ENCODE measurements at places on chromosomes 12 and 14.

DNA sequence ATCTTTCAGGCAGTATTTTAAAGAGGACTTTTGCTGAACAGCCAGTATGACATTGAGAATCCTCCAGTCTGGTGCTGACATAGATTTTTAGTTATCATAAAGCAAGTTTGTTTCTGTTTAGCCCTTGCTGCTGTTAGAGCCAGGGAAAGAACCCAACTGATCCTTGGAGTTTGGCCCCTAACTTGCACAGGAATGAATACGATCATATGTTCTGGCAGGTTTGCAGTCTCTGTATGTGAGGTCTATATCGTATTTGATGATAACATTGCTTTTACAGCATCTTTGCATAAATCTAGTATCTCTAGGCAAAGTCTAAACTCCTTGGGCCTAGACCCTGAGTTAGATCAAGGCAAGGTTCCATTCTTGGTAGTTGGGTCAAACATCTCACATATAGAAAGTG lies 4.3 kb upstream of the CCDC175 start:
- DNase-seq = no peak

GRCh38 chr12:123034865-123035264 lies 54.4 kb downstream of the ARL6IP4 start:
- DNase-seq = no peak

DNA sequence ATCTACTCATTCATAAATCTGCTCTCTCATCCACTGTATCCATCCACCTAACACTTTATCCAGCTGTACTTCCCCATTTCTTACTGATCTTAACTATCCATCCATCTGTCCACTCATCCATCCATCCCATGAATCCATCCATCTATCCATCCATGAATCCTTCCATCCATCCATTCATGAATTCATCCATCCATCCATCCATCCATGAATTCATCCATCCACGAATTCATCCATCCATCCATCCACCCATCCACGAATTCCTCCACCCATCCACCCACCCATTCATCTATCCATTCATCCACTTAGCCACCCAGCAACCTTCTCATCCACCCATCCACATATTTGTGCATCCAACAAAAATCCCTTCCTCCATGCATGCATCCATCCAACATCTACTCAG lies 128.6 kb upstream of the MYL2 start:
- no peak for DNase-seq

- no peak for DNase-seq
Measured at GRCh38 chr12:20426957-20427356, 58.6 kb downstream of the PDE3A start.

DNA sequence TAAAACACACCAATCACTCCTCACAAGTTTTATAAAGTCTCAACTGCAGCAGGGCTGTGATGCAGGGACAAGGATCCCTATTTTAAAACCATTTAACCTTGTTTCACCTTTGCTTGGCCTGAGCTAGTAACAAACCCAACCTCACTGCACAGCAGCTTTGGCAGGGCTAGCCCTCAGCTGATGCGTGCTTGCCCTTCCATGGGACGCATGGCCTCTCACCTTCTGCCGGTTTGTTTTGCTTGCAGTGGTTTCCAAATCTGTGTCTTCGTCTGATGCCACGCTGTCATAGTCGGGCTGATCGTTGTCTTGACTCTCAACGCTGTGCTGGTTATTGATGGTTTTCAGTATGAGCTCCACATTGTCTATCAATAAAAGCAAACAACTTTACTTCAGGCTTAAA lies 43.3 kb downstream of the GIT2 start:
- DNase-seq = no peak

DNA sequence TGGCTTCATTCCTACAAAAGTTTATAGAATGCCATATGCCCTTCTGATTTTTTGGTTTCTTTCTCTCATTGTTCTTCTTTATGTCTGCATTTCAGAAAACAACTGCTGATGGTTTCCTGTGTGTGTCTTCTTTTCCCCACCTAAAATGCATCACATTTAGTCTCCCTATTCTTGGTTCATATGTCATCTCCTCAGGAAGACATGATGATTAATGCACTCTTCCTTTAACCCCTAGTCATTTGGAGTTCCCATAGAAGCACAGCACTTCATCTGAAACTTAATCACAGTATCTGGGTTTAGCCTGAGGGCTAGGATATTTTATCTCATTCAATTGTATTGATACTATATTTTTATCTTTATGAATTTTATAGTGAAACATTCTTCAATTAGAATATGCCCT lies 21.5 kb downstream of the GNPNAT1 start:
- DNase-seq = no peak

DNA sequence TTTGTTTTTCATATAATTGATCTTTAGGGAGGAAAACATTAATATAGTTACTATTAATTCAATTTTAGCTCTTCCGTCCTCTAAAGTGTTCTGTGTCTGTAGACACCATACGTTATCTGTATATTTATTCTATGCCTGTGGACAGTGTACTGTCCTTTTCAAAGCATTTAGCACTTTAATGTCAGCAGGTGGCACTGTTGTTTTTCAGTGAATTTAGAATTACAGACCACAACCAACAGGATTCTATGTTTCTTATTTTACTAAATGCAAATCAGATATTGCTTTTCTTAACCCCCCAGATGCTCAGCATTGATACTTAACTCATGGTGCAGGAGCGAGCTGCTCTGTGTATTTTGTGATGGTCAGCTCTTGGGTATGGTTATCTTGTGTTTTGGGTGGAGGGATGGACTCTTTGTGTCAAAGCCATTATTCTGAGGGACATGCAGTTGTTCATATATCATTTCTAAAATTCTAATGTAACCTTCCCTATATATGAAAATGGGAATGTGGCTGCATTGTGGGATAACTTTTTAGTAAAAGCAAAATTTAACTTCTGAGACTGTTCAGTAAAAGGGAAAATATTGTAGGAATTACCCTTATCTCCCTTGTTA lies 65.2 kb downstream of the PAPOLA start:
- DNase-seq = no peak

GRCh38 chr14:53967606-53968005 lies 11.0 kb upstream of the BMP4 start:
- no peak for DNase-seq

GRCh38 chr14:63875311-63875710 lies 22.5 kb downstream of the SYNE2 start:
- DNase-seq = no peak

DNA sequence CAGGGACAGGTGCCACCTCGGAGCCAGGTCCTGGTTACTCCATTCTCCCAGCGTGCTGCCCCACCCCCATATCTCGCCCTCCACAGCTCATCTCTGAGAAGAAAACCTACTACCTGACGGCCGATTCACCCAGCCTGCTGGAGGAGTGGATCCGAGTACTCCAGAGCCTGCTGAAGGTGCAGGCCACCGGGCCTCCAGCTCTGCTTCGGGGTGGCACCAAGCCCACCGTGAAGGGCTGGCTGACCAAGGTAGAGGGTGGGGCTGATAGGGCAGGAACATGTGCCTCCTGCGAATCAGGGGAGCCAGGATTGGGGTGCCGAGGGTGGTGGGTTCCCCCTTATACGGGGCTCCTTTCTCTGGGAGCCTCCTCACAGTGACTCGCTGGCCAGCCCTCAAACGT lies 25.9 kb downstream of the PIGH start:
- no peak for DNase-seq

GRCh38 chr12:6570264-6570887 lies 2.3 kb upstream of the NOP2 start:
- no peak for DNase-seq

DNA sequence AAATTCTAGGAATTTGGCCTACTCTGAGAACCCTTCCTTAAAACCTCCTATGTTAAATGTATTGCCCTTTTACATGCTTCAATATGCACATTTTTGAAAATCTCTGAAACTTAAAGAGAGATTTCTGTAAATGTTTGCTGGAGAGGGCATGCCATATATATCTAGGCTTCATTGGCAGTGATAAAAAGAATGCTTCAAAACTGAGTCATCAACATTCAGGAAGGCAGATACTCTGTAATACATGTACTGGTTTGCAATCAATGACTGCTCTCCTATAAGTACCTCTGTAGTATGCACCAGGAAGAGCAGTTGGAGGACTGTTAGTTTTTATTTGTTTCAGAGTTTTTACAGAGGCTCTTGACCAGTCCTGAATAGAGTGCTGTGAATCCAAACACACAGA lies 739.9 kb downstream of the SLC16A7 start:
- no peak for DNase-seq

GRCh38 chr14:65791191-65791981 lies 378.9 kb downstream of the FUT8 start:
- no peak for DNase-seq

DNA sequence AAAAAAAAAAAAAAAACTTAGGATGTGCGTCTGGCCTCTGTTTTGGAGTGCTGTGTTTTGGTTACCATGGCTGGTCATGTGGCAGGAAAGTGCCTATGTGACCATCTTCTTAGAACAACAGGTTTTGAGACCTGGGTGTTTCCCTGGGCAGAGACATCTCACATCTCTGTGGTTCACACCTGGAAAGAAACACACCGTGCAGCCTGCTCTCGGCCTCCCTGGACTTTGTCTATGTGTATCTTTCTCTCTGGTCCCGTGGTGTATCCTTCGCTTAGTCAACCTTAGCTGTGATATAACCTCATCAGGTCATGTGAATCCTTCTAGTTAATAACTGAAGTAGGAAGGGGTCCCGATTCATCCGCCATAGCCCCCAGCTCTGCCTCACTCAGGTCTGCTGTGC lies 22.6 kb downstream of the ACADS start:
- DNase-seq = no peak

- no peak for DNase-seq
Measured at GRCh38 chr12:1994429-1995143, 9.7 kb downstream of the DCP1B start.

- DNase-seq = no peak
Measured at GRCh38 chr12:82326905-82327503, 31.2 kb downstream of the CCDC59 start.

DNA sequence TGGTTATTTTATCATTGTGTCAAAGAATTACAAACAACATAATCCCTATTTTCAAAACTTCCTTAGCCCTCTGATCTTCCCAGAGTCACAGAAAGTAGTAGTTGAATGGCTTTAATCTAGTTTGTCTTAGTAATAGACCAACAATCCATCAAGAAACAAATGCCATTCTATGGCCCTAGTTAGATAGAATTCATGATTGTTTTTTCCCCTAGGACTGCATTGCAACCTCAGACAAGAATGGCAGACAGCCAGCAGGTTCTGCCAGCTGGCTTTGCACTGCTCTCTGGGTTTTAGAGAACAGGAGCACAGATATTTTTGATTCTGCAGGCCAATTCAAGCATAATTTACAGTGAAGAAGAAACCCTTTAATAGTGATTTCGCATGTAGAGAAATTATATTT lies 33.8 kb downstream of the SYT1 start:
- DNase-seq = no peak

GRCh38 chr12:91854725-91855124 lies 290.9 kb downstream of the BTG1 start:
- DNase-seq = no peak

- DNase-seq = peak; percentile 52
Measured at GRCh38 chr14:100547633-100548294, 39.5 kb downstream of the BEGAIN start.

GRCh38 chr12:43309959-43310358 lies 242.0 kb downstream of the ADAMTS20 start:
- no peak for DNase-seq

GRCh38 chr12:94426049-94426448 lies 33.6 kb downstream of the CEP83 start:
- DNase-seq = no peak

- no peak for DNase-seq
Measured at GRCh38 chr12:49954863-49955830, 4.6 kb downstream of the AQP2 start.

- DNase-seq = no peak
Measured at GRCh38 chr14:99248761-99249171, 23.2 kb downstream of the BCL11B start.

DNA sequence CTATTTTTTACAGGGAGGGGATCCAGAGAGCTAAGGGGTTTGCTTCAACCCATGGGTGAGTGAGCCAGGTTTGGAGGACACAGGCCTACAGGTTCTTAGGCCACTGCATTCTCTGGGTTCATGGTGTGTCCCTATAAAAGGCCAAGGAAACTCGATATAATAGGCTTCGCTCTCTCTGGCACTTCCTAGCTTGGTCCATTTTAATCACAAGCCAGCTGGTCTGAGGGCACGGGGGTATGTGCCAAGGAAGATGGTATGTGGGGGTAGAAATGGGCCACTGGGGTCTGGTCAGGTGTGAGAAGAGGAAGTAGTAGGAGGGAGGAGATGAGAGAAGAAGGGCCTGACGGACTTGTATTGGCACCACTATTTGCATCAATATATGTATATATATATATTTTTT lies 4.9 kb downstream of the ETV6 start:
- no peak for DNase-seq

GRCh38 chr14:45222485-45223262 lies 30.3 kb downstream of the MIS18BP1 start:
- DNase-seq = no peak

DNA sequence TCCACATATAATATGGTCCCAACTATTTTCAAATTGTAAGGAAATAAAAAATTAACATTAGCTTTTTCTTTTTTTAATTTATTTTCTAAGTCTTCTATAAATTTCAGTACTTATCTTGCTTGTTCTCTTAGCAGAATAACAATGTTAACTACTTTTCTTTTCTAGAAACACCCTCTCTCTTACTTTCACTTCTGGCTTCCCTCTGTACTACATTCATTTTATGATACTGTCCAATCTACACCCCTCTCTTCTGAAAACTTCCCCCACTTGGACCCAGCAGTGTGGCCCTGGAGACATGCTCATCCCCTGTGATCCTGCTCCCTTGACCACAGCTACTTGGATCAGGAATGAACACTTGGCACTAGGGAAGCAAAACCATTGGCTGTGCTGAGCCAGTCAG lies 15.7 kb downstream of the SGPP1 start:
- DNase-seq = no peak

- no peak for DNase-seq
Measured at GRCh38 chr14:24110060-24110459, 4.5 kb upstream of the DCAF11 start.

- DNase-seq = no peak
Measured at GRCh38 chr14:77203611-77204458, 22.2 kb downstream of the TMEM63C start.

- DNase-seq = no peak
Measured at GRCh38 chr14:89465876-89466275, 48.8 kb upstream of the FOXN3 start.

GRCh38 chr12:68011882-68012207 lies 22.6 kb downstream of the IFNG-AS1 start:
- DNase-seq = no peak

Data from effector CD4-positive, alpha-beta T cell (primary cell).